Fibroblast of the conjunctiva (primary cell): ENCODE measurements at places on chromosomes 6 and 20.

DNA sequence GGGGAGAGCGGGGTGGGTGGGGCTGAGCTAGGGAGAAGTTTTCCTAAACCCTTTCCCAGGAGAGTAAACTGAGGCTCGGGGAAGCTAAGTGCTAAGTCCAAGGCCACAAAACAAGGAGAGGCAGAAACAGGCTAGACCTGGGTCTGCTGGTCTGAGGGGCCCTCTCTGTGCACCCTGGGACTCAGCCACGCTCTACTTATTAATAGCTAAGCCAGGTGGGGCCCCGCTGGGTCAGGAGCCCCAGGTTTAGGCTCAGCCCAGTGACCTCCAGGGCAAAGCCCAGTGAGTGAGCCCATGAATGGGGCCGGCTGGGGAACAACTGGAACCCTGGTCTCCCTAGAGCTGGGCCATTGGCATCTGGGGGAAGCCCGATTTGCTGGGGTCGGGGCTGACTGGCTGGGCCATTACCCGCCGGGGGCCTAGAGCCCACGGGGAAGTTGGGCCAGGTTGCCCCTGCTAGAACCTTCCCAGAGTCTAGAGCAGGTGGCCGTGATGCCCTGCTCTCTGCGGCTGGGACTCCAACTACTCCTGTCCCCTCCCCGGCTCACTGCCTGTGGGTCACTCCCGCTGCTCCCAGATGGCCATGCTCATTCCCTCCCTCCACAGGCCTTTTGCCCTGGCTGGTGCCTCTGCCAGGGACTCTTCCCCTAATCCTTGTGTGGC lies 24.1 kb upstream of the NOL4L start:
- no peak for DNase-seq

DNA sequence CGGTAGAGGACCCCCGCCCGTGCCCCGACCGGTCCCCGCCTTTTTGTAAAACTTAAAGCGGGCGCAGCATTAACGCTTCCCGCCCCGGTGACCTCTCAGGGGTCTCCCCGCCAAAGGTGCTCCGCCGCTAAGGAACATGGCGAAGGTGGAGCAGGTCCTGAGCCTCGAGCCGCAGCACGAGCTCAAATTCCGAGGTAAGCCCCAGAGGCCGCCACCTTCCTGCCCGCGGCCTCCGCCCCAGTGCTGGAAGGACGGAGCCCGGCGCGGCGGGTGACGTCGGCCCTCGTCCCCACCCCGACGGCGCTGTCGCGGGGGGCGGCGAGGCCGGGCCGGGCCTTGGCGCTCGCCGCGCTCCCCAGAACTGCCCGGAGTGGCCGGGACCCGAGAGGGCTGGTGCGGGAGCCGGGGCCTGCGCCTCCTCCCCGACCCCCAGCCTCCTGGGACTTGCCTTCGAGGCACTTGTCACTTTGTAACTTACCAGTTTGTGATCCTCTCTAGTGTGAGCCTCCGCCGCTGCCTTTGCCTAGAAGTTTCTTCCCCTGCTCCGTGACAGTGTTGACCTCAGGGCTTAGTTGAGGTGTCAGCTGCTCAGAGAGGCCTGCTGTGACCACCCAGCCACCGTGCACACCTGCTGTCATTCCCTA lies 417 bp downstream of the VAPB start:
- no peak for DNase-seq

DNA sequence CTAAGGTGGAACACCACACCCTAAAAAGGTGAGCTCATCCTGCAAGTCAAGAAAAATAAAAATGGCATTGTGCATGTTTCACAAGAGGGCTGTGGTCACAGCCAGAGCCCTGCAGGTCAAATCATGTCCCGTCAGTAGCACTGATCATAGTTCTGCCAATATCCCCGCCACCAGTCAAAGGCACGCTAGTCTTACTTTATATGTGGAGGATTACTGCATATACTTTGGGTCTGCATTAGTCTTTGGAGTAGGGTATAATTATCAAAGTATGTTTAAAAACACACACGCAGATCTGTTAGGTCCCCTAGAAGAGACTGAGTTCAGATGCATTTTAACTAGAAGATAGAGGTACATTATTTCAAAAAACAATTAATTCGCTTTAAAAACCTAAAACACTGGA lies 1.8 kb downstream of the PERP start:
- no peak for DNase-seq

GRCh38 chr6:163406366-163406765 lies 8.2 kb upstream of the QKI start:
- DNase-seq = no peak

DNA sequence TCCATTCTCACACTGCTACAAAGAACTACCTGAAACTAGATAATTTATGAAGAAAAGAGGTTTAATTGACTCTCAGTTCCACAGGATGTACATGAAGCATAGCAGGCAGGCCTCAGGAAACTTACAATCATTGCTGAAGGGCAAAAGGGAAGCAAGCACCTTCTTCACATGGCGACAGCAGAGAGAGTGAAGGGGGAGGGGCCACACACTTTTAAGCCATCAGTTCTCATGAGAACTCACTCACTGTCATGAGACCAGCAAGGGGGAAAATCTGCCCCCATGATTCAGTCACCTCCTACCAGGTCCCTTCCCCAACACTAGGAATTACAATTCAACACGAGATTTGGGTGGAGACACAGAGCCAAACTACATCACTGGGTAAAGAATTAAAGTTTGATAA lies 12.5 kb upstream of the ENPP1 start:
- DNase-seq = no peak
